Renal pelvis (tissue), 12 donors: ENCODE measurements at places on chromosomes 7 and 10.

GRCh38 chr10:12543589-12543988, 194.2 kb downstream of the CAMK1D start:
- no peak for DNase-seq

GRCh38 chr10:132743925-132744490, 41.9 kb downstream of the NKX6-2 start:
- DNase-seq = no peak

GRCh38 chr10:14758994-14759664, 15.6 kb downstream of the FAM107B start:
- DNase-seq = no peak

DNA sequence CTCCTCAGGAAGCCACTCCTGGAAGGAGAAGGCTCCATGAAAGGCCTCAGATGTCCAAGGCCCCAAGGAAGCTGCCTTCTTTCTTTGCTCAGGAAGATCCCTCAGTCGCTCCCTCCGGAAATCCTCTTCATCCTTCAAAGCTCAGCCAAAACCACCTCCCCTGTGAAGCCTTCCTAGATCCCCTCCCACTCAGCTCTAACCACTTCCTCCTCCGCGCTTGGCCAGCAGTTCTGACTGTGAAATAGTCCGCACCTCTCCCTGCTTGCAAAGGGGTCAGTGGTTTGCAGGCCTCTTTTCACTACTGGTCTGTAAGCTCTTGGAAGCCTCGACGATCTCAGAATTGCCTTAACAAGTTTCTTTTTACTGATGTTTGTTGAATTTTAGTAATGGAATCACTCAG, 23.9 kb downstream of the PYROXD2 start:
- DNase-seq = no peak

DNA sequence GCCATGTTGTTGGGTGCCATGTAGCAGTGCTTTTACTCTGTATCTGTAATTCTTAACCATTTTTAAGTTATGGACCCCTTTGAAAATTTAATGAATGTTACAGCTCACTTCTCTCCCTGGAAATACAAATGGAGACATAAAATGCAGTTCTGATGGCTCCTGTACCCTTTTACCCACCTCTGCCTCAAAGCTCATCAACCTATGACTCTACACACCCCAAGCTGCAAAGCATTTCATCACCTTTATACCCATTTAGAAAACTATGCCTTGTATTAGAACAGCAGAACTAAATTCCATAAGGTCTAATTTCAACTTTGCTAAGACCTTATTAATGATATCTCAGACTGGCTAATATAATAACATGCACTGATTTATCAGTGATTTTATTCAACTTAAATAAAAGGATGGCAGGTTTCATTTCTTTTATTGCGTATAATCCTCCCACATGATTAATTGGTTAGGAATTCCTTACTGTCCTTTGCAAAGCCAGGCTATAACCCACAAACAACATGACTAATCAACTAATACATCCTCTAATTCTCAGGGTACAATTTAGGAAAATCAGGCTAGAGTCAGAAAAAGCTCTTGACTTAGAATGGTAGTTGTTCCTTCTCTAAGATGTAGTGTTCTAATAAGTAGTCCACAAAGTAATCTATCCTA, 68.1 kb downstream of the CPEB3 start:
- DNase-seq = no peak

DNA sequence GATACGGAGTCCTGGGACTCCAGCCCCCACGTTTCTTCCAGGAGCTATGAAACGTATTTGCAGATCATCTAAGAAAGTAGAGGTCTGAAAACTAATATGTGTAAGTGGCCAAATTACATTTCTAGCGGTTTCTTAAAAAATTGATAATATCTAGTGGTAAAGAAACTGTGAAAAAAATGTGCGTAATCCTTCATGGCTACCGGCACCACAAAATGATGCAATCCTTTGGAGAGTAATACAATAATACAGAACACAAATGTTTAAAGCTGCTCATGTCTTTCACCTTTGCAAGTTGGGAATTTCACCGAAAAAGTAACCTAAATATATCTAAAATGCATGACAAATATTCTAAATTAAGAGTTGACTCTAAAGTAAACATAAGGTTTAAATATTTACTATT, 742.1 kb downstream of the GRID1 start:
- DNase-seq = no peak

DNA sequence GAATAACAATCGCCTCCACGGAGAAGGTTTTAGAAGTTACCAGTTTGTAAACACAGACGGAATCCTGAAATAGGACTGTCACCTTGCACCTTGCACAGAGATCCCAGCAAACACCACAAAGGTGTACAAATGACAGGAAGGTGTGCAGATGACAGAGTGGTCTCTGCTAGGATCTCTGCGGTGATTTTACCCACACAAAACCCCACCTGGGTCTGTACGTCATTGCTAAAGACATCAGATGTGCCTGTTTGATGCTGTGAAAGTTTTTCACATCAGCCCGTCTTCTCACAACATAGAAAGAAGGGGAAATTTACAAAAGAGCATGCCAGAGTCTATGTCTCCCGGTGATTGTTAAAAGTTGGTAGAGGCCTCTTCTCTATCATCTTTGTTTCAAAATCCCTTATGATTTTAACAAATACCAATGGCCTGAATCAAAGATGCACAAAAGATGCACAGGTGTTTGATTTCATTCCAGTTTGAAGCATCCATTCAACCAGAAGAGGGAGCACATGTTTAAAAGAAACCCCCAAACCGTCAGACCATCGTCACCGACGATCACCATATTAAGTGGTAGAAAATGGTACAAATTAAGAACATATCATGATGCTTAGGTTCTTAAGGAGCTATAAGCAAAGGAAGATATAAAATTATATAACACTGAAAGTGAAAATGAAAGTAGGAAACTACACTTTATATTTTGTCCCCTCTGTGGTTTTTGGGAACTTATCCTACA, 576.5 kb downstream of the PTPRN2 start:
- DNase-seq = no peak

DNA sequence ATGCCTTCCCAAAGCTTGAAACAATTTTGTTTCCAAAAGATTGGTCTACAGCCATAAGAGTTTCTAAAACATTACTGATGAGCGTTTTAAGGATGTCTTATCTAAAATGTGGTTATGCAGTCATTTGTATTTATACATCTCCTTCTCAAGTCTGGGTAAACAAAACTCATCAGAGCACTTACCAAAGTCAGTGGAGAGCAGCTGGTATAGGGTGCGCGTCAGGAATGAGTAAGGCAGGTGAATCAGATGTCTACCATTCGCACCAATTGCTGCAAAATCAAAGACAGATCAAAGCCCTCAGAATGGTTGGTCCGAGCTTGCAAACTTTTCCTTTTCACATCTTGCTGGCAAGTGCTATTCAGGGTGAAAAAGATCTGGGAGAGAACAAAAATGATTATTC, 65.6 kb upstream of the FAM171A1 start:
- DNase-seq = no peak

DNA sequence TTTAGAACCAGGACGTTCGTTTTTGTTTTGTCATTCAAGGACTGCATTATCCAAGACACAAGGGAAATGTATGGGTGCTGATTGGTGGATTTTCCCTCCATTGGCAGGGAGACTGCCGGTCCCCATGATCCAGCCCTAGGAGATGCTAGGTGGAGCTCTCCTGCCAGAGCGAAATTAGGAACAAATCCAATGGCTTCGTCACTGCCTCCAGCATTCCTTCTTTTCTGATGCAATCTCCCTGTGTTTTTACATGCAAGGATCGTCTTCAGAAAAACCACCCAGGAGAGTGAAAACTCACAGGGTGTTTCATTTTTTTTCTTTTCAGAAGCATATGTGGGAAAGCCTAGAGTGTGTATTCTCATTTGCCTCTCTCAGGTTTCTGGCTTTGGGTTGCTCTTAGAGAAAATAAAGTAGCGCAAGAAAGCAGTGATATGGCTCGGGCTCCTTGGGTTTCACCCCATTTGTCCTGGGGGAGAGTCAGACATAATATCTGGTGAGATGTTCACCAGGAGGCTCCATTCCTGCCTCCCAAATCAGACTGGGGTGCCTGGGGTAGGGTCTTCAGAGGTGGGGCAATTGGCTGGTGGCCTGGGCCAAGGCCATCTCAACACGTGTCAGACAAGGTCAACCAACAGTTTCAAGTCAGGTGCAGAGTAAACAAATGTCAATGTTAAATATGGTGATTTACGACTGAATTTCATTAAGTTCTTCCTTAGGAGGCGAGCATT, 450.9 kb upstream of the MKI67 start:
- no peak for DNase-seq

DNA sequence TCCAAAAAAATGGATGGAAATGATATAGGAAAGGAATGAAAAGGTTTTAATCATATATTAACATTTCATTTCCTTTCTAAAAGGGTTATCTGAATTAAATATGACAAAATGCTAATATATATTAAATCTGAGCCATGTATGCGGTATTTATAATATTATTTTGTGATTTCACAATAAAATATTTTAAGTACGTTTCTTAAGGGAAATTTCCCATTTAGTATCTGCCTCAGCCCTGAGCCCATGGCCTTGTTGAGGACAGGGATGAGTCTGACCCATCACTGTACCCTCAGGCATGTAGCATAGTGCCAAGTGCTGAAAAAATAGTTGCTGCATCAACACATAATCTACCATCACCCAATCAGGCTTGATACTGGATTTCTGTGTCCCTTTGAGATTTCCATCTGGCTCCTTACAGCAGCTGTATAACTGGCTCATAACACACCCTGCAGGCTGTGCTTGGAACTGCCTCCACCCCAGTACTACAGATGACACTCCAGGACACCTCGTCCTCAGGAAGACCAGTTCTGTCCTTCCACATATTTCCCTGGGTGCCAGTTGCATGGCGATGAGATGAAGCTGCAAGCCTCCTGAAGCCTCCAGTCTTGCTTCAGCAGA, 59.4 kb upstream of the ASAH2 start:
- DNase-seq = no peak
